ENCODE measurements at places on chromosomes 2 and 18. TPM values are rescaled to one million over a fixed set of nuclear protein-coding genes. Genes with fewer than 3 reads are reported as not detected.

The ATF2 gene
- 74.4 TPM for total RNA-seq

The MPV17 gene
- total RNA-seq, result 63.9 TPM

The CD8B gene
- 22.7 TPM for total RNA-seq

The PAIP2B gene
- total RNA-seq, result 3.2 TPM

The LYPD1 gene
- total RNA-seq, result not detected

The SATB2 gene
- 2.8 TPM for total RNA-seq

The SERPINB12 gene
- not detected for total RNA-seq

The L3MBTL4 gene
- total RNA-seq, result 30.0 TPM

The PPM1G gene
- 69.5 TPM for total RNA-seq

- no peak for DNase-seq
Measured at GRCh38 chr2:18690342-18690741, 101.0 kb upstream of the NT5C1B start.

- no peak for DNase-seq
Measured at GRCh38 chr2:160513120-160513519, 19.5 kb upstream of the RBMS1 start.

DNA sequence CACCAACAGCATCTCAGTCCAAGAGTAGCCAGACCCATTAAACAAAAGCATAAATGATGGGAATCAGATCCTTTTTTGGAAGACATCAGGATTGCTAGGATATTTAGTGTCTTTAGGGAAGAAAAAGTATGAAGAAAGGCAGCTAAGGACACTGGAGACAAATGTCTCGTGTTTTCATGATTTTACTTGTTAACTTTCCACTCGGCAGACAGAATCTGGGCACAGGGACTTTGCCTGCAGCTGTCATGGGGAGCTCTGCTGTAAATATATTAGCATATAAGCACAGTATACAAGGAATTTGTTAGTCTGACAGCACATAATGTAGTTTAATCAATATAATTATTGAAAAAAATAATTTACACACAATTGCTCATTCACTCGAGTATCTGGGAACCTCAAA lies 718.3 kb downstream of the NRXN1 start:
- no peak for DNase-seq

DNA sequence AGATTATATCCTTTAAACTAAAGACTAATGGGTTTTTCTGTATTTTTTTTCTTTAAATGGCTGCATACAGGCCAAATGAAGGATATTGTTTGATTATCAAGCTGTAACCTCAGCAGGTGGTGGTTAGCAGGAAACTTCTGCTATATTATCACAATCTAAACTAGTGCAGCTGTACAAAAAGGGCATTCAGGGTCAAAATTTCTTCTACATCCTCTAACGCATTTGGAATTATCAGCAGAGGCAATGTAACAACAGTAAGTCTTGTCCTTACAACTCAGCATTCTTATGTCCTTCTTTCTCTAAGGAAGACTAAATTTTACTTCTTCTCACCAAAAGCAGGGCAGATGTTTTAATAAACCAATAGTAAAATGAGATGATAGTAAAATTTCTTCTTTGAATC lies 135.8 kb upstream of the FN1 start:
- no peak for DNase-seq

DNA sequence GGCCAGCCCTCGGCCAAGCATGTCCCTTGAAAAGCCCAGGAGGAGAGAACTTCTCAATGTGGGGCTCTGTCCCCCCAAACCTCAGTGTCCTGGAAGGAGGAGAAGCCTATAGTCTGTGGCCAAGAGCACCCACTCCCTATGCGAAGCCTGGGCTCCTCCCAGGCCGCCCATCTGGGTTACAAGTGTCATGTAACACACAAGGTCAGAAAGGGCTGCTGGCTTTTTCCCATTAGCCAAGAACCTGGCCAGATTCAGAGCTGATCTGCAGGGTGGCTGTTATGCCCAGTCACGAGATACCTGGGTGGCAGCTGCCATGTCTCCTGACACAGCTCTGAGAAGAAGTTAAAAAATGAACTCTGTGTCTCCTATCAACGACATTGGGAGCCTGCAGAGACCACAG lies 170.7 kb downstream of the TNS1 start:
- no peak for DNase-seq

DNA sequence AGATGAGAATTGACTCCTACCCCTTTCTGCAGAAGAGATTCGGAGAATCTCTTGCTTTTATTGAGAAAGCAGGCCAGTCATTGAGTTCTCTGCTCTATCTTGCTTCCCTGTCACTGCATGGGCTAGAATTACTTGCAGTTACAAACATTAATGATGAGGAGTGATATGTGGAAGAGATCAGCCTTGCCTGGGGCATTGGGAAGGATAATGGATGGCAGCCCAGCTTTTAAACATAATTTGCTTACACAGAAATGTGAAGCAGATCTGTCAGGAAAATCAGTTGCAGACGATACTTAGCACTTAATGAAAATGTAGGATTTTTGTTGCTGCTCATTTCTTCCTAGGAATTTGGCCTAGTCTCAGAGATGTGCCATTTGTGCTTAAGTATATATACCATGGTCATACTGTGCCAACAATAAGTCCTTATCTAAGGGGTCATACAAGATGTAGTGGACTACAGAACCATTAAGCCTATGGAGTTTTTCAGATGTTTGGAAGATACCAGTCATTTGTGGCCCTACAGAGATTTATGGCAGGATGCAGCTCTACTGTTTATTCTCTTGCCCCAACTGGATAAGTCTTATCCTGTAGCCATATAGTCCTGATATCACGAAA lies 92.7 kb downstream of the XRCC5 start:
- DNase-seq, result no peak

DNA sequence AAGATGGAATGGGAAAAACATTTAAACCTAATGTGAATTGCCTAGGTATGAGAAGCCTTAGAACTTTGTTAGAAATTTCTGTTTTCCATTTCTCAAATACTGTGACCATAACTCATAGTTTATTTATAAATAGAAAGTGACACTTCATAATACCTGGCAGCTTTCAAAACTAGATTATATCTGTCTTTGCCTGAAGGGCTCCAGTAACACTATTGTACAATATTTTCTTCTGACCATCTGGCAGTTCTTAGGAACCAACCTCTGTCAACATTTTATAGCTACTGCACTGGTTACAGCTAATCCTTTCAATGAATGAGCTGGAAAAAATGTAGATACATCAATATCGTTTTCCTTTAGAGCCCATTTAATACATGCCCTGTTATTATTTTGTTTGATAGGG lies 237.4 kb downstream of the CAMKMT start:
- DNase-seq, result no peak

DNA sequence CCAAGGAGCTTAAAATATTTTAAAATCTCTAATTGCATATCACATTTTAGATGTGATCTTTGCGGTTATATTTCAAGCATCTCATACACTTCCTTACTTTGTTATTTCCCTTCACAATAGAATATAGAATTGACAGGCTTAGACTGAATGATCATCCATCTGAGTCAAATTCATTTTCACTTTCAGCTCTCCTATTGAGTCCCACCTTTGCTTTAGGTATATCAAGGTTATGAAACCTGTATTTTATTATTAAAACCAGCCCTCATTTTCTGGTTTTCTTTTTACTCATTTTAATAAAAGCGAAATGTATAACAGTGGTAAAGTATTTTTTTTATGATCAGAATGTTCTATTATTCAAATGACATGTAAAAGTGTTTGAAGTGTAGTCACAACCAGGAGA lies 162.9 kb upstream of the KYNU start:
- no peak for DNase-seq

DNA sequence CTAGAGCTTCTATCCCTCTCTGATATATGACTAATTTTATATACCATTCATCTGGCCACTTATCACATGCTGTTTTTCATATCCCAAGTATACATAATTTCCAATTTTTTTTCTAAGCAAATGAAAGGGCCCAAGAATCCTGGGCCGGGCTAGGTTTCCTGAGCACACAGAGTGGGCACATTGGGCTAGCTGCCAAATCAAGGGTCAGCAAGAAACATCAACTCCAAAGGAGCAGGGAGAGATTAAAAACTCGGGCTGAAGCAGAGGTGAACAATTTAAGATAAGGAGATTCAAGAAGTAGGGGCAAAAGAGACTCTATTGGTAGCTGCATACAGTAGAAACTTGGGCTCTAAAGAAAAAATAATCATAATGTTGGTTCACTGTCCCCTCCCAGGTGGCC lies 39.0 kb downstream of the OLA1 start:
- DNase-seq, result no peak

GRCh38 chr2:157032017-157032416 lies 225.5 kb upstream of the GALNT5 start:
- no peak for DNase-seq

DNA sequence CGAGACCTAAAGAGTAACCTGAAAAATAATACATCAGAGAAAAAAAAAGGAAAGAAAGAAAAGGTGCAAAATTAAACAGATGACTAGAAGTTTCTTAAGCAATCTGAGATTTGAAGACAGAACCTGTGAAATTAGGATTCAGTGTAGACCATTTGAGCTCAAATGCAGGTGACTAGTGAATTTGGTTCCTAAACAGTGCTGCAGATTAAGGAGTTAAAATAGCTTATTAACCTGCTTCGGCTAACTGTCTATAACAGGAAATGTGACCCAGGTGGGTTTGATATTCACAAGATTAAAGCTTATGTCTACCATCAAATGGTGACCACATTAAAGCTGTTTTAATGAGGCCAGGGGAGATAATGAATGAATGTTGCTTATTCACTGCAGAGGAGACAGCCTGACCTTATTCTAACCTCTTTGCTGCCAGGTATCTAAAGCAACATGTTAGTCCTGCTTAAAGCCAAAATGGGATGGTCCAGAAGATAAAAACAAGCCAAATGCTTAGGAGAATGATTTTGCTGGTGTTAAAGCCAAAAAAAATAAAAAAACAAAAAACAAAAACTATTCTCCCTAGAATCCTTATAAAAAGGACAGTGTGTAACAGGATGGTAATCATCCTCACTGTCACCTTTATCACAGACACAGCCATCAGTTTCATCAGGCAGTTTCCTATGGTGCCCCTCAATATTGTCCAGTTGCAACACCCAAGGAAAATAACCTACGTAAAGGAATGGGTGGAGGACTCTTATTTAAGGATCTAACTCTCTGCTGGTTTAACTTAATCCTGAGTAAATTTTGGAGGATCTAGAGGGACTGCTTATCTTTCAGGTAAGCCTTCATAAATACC lies 769.0 kb upstream of the ZEB2 start:
- no peak for DNase-seq
